ENCODE measurements at places on chromosomes 7 and 10.
A peak's percentile ranks its signal among the peaks of the same experiment; 100 is the strongest.

GRCh38 chr7:4198301-4198700, 483.8 kb upstream of the FOXK1 start:
- no peak overlapping the region for H3K27ac ChIP-seq
- no peaks in the 10 kb centered on the region for H3K27me3 ChIP-seq
- no peak for DNase-seq

- no peak for DNase-seq
- H3K4me1 ChIP-seq: no peaks in the 10 kb centered on the region
- H3K4me3 ChIP-seq: no peak overlapping the region
- H3K36me3 ChIP-seq: no peaks in the 10 kb centered on the region
- H3K27me3 ChIP-seq: no peaks in the 10 kb centered on the region
- H3K27ac ChIP-seq: no peak overlapping the region
Observed at GRCh38 chr7:80319461-80319860, 184.8 kb downstream of the GNAI1 start.

DNA sequence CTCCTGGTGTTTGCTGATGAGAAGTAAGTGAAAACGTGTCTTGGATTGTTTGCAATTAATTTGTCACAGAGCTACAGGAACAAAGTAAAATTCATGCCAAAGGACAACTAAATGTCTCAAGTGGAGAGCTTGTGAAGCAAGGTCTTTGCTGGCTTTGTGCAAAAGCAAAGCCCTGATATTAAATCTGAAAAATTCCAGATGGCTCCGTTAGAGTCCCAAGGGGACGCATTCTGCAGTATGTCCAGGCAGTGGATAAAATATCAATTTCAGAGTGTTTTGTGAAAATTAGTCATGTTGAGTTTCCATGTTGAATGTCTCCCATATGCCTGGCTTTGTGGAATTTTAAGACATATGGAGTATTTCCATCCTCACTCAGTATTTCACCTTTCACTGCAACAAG, 102.5 kb upstream of the PTN start:
- H3K27ac ChIP-seq: no peak overlapping the region
- no peak overlapping the region for H3K4me3 ChIP-seq
- H3K27me3 ChIP-seq: peaks cover 12% of the 10 kb centered on the region

DNA sequence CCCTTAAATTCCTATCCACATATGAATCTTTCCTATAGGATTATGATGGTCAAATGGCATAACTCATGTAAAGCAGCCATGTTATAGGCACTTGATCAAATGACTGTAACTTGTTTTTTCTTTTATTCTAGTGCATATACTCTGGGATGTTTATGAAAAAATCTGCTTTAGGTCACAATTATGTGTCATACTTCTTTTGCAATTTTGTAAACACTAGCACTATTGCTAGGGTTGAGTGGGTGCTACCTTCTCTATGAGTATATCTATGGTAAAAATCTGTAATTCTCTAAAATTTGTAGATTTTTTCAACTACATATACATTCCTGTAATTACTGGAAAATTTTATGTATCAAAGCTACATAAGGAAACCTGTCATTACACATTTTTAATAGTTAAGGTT, 50.0 kb downstream of the HGF start:
- no peak overlapping the region for H3K27ac ChIP-seq
- no peaks in the 10 kb centered on the region for H3K36me3 ChIP-seq
- H3K4me1 ChIP-seq: no peaks in the 10 kb centered on the region
- no peaks in the 10 kb centered on the region for H3K27me3 ChIP-seq
- no peak overlapping the region for H3K4me3 ChIP-seq

DNA sequence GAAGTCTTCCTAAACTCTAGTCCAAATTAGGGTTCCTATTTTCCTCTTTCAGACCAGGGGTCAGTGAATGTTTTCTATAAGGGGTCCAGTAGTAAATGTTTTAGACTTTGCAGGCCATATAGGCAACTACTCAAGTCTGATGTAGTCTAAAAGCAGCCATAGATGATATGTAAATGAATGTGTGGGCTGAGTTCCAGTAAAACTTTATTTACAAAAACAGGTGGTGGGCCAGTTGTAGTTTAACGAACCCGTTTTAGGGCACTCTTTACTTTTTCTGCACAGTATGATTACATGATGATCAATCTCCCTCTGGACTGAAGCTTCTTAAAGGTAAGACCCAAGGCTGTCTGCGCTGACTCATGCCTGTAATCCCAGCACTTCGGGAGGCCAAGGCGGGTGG, 243.6 kb downstream of the CAMK1D start:
- H3K4me1 ChIP-seq: peaks cover 61% of the 10 kb centered on the region
- H3K27me3 ChIP-seq: no peaks in the 10 kb centered on the region
- no peak overlapping the region for H3K4me3 ChIP-seq
- no peak for DNase-seq
- H3K27ac ChIP-seq: no peak overlapping the region

GRCh38 chr10:32408690-32409089, 37.2 kb upstream of the CCDC7 start:
- no peak overlapping the region for H3K27ac ChIP-seq
- DNase-seq: no peak
- H3K36me3 ChIP-seq: no peaks in the 10 kb centered on the region
- no peaks in the 10 kb centered on the region for H3K27me3 ChIP-seq
- no peak overlapping the region for H3K4me3 ChIP-seq

DNA sequence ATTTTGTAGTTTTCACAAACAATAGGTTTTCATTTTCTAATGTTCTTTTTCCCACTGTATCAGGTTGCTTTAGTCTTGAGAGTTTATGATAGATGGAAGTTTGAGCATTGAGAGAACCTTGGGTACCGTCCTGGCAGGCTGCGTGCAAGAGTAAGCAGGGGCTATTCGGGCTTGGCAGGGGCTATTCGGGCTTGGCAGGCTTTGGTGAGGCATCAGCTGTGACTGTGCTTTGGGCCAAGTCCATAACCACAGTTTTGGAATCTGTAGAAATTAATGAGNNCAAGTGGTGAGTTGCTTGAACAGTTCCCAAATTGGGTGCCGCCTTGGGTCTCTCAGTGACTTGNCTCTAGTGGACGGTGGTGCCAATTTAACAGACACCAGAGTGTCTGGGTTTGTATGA, 424.6 kb downstream of the PAXIP1 start:
- no peak overlapping the region for H3K4me3 ChIP-seq
- H3K4me1 ChIP-seq: no peaks in the 10 kb centered on the region
- peaks cover 3% of the 10 kb centered on the region for H3K27me3 ChIP-seq
- H3K27ac ChIP-seq: no peak overlapping the region
- H3K36me3 ChIP-seq: no peaks in the 10 kb centered on the region
- no peak for DNase-seq

DNA sequence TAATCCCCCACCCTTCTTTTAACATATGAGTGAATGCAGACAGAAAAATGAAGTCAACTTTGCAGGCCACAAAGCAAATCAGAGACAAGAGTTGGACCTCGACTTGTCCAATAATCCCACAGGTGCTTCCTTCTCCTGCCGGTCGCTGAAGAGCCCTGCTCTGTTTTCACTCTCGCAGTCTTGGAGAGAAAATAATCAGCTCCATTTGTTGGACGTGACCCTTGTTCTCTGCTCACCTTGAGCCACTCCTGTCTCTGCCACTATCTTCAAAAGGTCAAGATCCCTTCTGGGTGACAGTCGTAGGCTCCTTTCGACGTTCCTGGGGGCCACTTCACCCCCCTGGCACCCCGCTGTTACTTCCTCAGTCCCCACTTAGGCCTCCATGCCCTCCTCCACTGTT, 2.8 kb upstream of the KLF6 start:
- H3K27ac ChIP-seq: peak overlapping the region; percentile 14
- DNase-seq: no peak
- peaks cover 27% of the 10 kb centered on the region for H3K36me3 ChIP-seq
- peaks cover 31% of the 10 kb centered on the region for H3K4me1 ChIP-seq
- H3K4me3 ChIP-seq: no peak overlapping the region

GRCh38 chr10:110361800-110362456, 57.2 kb upstream of the SMNDC1 start:
- H3K4me1 ChIP-seq: peaks cover 45% of the 10 kb centered on the region
- H3K27me3 ChIP-seq: peaks cover 3% of the 10 kb centered on the region
- no peak for DNase-seq
- H3K36me3 ChIP-seq: no peaks in the 10 kb centered on the region
- no peak overlapping the region for H3K27ac ChIP-seq

DNA sequence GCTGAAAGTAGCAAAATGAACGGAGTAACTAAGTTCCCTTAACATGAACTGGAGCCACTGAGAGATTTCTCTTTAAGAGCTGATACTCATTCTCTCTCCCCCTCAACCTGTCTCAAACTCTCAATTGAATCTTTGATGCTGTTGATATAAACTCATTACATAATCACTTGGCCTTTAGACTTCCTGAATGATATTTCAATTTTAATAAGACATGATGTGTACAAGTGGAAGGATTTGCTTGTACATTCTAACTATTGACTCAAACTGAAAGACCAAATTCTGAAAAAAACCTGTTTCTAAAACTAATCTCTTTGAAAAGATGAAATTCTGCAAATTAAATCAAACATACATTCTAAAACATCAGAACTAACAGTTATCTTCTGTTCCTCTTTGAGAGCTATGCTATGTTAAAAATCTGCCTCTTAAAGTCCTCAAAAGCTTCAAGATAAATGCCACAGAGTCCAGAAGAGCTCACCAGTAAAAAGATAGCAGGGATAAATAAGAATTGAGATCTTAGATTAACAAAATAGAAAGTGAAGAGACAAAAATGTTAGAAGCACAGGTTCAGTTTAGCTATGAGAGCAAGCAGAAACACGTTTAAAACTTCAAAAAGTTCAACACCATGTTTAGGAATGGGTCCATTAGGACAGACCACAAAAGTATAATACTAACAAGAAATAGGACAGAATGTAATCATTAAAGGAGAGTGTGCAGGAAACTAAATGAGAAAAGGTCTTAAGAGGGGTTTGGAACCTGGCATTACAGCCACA, 46.1 kb downstream of the TNPO3 start:
- H3K4me3 ChIP-seq: peak overlapping the region; percentile 57
- peaks cover 15% of the 10 kb centered on the region for H3K36me3 ChIP-seq
- no peak for DNase-seq

DNA sequence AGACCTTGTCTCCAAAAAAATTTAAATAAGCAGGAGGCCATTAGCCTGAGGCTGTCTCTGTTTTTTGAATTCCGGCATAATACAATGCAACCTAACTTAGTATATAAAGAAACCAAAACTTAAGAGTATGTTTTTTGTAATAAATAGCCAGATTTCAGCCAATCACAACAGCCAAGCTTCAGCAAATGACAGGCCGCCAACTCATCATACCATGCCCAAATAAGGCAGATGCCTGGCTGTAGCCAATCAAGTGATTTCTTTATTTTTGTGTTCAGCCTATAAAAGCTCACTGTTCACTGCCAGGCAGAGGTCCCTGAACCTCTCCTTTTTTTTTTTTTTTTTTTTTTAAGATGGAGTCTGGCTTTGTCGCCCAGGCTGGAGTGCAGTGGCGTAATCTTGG, 12.7 kb upstream of the PURB start:
- no peak overlapping the region for H3K27ac ChIP-seq
- DNase-seq: no peak
- H3K27me3 ChIP-seq: no peaks in the 10 kb centered on the region
- no peak overlapping the region for H3K4me3 ChIP-seq
- H3K4me1 ChIP-seq: peaks cover 15% of the 10 kb centered on the region

- no peak overlapping the region for H3K27ac ChIP-seq
- DNase-seq: no peak
- no peak overlapping the region for H3K4me3 ChIP-seq
- no peaks in the 10 kb centered on the region for H3K36me3 ChIP-seq
- H3K4me1 ChIP-seq: peaks cover 2% of the 10 kb centered on the region
Observed at GRCh38 chr7:158389514-158390425, 197.9 kb downstream of the PTPRN2 start.

DNA sequence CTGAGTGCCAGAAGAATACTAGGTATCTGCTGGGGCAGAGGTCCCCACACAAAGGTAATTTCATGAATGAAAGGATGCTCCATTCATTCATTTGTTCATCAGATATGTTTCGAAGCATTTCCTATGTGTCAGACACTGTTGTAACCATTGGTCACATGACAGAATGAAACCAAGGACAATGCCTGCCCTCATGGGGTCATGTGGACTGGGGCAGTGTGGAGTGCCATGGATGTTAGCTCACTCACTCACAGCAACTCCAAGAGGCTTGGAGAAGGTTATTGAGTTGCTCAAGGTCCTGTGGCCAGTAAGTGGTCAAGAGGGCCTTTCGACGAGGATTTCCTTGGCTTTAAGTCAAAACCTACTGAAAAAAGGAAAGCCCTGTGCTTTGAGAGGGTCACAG, 223.5 kb downstream of the ARHGAP12 start:
- H3K4me1 ChIP-seq: peaks cover 19% of the 10 kb centered on the region
- no peak overlapping the region for H3K27ac ChIP-seq
- no peaks in the 10 kb centered on the region for H3K27me3 ChIP-seq

GRCh38 chr7:30800785-30801252, 29.6 kb downstream of the MINDY4 start:
- H3K36me3 ChIP-seq: no peaks in the 10 kb centered on the region
- no peak overlapping the region for H3K27ac ChIP-seq
- H3K27me3 ChIP-seq: no peaks in the 10 kb centered on the region
- no peak for DNase-seq
- no peak overlapping the region for H3K4me3 ChIP-seq

DNA sequence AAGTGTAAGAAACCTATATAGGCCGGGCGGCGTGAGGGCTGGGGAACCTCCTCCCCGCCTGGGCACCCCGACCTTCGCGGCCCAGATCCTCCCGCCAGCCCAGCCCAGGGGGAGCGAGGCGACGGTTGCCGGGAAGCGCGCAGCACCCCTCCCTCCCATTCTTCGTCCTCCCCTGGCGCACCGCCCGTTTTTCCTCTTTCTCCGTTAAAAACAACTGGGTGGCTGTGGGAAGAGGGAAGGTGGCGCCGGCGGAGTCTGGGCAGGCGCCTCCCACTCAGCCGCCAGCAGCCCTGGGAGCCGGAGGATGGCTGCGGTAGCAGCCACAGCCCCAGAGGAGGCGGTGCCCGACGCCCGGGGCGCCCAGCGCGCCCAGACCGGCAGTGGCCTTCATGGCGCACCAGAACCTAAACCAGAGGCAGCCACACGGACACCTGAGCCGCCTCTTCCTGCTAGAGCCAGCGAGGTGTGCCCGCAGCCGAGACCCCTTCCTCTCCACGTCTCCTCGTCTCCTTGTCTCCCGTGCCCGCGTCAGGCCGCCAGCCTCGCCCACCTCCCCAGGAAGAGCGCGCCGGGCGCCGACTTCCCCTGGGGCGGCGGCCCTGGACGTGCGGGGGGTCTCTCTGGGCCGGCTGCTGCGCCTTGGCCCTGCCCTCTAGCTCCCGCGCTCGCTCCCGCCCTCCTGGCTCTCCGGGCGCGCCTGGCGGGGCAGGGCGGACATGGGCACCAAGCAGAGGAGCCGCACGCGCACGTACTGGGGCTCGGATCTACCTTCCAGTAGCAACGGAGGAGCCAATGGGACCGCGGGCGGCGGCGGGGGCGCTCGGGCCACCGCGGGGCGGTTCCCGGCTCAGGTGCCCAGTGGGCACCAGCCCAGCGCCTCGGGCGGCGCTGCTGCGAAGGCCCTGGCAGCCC, 32.8 kb upstream of the SFTPD start:
- peak overlapping the region; percentile 58 for H3K4me3 ChIP-seq
- peaks cover 21% of the 10 kb centered on the region for H3K4me1 ChIP-seq
- H3K36me3 ChIP-seq: no peaks in the 10 kb centered on the region
- H3K27me3 ChIP-seq: peaks cover 69% of the 10 kb centered on the region
- no peak overlapping the region for H3K27ac ChIP-seq

DNA sequence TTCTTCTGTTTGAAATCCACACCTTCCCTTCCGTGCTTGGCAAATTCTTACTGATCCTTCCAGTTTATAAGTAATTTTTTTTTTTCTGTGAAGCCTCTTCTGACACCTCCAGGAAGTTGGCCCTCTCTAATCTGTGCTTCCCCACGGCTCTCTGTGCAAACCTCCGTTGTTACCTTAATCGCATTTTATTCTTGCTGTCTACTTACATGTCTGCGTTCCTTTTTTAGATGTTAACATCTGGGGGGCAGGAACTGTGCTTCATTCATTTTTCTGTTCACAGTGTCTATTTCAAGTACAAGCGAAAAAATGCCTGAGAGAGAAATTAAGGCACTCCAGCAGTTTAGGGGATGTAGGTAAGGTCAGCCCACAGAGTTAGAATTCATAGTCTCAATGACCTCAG, 8.4 kb upstream of the CAMK1D start:
- no peak for DNase-seq
- H3K4me1 ChIP-seq: peaks cover 6% of the 10 kb centered on the region
- no peaks in the 10 kb centered on the region for H3K27me3 ChIP-seq
- no peak overlapping the region for H3K4me3 ChIP-seq

Data from activated naive CD8-positive, alpha-beta T cell treated with anti-CD3 and anti-CD28 coated beads for 36 hours (primary cell).